Spinal cord (tissue), 10 donors: ENCODE measurements at places on chromosomes 1 and 21.

DNA sequence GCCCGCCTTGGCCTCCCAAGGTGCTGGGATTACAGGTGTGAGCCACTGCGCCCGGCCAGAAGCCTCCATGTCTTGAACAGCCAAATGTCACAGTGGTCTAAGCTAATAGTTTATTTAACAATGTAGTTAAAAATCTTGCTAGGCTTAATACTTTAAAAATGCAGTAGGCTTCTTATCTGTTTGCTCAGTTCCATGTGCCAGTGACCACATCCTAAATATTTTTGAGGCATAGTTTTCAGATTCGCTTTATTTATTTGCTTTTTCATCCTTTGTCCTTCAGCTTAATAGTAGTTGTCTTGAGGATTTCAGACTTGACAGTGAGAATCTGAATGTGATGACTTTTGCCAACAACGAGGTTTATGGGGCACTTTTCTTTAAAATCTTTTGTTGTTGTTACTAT lies 59.9 kb upstream of the PRRX1 start:
- no peak for DNase-seq

DNA sequence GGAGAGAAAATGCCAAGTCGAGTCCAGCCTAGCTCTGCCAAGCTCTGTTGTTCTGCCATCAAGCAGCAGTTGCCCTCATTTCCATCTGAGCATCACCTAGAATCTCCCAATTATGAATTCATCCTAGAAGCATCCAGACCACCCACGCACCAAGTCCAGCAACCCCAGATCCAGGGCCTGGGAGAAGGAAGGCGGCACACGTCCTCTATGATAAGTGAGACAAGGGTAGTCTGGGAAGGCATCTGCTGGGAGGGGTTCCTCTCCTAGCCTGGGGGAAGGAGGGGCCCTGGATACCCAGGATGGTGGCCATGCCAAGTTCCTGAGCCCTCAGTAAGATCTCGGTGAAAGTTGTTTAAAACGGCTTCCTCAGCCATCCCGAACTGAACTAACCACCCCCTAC lies 70.7 kb downstream of the VWA5B1 start:
- no peak for DNase-seq

GRCh38 chr1:244497805-244498204 lies 36.7 kb downstream of the CATSPERE start:
- DNase-seq = no peak

DNA sequence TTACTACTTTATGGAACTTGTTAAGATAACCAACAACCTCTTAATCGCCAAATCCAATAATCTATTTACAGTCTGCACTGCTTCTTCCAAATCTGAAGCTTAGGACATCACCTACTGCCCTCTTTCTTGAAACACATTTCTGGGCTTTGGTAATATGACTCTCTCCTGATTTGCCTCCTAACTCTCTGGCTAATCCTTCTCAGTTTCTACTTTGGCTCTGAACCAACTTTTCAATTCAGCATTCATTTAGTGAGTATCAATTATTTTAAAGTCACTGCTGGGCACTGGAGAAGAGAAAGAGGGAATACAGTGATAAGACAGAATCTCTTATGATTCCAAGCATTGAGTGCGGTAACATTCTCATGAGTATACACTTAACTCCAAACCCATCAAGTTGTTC lies 275.0 kb downstream of the AKT3 start:
- DNase-seq = peak; percentile 39

DNA sequence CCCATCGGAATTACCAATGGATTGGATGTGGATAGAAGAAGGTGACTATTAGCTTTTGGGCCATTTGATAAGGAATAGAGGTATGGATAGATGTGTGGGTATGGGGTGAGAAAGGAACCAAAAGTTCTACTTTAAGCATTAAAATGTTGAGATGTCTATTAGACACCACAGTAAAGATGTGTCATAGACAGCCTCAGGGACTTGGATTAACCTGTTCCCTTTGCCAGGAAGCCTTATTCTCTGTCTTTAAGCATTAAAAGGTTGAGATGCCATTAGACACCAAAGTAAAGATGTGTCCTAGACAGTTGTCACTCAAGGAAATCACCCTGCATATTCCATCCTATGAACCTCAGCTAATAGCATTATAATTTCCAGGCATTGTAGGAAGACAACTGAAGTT lies 11.0 kb upstream of the DENND1B start:
- no peak for DNase-seq

DNA sequence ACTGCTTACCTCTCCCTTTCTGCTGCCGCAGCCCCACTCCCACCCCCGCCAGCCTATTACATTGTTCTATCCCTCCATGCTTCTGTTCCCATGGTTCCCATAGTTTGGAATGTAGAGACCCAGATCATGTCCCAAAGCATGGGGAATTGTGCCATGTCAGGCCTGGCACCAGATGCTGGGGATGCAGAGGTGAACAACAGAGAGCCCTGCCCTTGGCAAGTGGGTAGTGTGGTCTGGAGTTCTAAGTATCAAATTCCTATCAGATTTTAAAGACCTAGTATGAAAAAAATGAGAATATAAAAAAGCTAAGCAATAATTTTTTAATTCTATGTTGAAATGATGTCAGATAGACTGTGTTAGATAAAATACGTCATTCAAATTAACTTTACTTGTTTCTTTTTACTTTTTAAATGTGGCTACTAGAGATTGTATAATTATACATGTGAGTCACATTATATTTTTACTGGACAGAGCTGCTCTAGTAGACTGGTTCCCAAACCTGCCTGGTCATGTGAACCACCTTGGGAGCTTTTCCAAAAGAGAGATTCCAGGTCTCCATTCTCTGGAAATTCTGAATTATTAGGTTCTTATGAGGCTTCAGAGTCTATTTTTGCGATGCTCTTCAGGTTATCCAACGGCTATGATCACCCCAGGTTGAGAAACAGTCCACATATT lies 113.0 kb upstream of the DAB1 start:
- DNase-seq = no peak

DNA sequence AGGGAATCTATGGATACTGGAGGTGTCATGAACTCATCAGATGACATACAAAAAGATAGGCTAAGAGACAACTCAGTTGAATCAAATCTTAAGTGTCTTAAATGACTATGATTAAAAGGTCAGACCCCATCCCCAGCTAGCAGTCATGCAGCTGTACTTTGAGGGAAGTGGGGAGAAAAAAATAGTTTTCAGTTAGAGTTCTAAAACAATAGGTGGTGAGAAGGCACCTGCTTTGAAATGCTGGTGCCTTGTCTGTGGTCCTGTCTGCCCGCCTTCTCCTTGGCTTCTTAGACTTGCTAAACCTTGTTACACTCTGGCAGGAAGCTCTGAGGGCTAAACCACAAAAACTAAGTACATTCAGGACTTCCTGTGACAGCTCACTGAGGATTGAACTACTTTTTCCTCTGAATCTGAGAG lies 15.3 kb downstream of the CD2 start:
- no peak for DNase-seq

DNA sequence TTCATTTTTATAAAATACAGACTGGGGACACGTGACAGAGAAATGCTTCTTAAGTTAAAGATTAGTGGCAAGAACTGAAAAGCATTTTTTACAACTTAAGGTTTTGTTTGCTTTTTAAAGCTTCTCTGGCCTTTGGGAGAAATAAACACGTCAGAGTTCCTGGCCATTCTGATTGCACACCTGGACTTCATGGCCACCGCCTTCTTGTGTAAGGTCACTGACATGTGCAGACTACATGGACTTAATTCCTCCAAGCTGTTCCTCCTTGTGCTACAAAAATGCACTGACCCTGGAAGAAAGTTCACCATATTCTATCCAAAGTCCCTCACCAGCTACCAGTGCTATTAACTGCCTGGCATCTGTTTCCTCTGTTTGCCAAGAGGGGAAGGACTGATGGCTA lies 56.1 kb downstream of the GADD45A start:
- no peak for DNase-seq

- peak; percentile 68 for DNase-seq
Observed at GRCh38 chr1:68232289-68233148, at the start of gene WLS. TSS of gene WLS (minus strand) at chr1:68232523. CDS start at chr1:68232299, 224 bp downstream.

DNA sequence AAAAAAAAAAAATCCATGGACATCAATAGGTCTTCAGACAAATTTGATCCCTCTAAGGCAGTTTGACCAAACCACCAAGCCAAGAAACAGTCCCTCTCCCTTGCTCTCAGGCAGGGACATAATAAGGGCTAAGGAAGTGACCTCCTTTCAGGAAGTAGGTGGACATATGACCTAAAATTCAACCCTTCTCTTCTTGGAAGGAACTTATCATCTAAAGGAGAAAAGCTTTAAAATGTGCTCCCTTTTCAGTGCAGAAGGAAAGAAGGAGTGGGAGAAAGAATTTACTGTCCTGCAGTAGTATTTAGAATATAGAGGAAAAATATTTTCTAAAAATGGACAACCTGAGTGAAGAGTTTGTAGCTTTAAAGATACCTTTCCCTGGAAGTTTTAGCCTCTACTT lies 118.1 kb downstream of the DTL start:
- no peak for DNase-seq

GRCh38 chr1:210697185-210697584 lies 368.5 kb downstream of the HHAT start:
- no peak for DNase-seq

DNA sequence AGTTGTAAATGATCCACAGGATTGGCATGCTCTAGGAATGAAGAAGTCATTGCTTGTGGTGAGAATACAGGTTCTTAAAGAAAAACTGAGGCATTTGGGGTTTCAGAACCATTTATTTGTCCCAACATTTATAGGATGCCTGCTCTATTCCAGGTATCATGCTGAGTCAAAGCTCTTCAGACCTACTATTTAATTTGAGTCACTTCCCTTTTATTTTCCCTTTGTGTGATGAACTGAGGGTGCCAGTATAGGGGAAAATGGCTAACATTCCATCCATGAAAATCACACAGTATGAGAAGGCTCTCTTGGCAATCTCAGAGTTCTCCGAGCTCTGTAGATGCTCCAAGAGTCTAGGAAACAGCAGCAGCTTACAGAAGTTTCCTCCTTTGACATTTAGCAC lies 110.4 kb downstream of the RNF220 start:
- DNase-seq = no peak

GRCh38 chr1:173193639-173194038 lies 13.5 kb downstream of the TNFSF4 start:
- no peak for DNase-seq

GRCh38 chr1:232459087-232459486 lies 170.8 kb downstream of the SIPA1L2 start:
- DNase-seq = no peak

- no peak for DNase-seq
Observed at GRCh38 chr1:85581802-85582686, 1.5 kb downstream of the CCN1 start.

- DNase-seq = no peak
Observed at GRCh38 chr21:45010096-45010495, 64.3 kb upstream of the ADARB1 start.

DNA sequence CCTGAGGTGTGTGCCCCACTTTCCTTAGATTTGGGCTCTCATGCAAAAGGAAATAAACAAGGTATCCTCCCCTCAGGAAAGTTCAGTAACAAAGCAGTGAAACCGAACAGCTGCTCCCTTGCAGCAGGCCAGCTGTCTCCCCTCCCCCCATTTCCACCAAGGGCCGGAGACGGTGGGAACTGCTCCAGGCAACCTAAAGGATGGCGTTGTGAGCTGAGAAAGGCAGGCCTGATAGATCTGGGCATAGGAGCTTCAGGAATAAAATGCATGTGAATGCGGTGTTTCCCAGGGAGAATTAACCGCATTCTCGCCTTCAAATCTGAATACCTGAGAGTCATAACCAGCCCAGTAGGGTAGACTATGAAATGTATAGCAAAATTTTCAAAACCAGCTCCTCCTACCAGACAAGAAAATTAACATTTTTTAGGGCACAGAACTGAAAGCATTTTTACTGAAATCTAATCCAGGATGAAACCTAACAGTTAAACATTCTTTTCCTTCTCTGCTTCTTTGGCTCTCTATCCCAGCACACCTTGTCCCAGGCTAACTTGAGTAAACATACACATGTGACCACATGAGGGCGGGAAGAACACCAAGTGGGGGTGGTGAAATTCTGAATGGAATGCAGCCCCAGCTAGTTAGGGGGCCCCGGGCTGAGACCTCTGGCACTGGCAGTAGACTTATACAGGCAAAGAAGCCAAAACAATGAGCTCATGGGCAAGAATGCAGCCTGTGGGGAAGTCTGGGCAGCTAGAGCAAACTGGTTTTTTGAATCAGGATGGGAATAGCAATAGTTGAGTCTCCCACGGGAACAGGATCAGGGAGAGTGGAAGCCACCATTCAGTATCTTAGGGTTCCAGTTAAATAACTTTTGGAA lies 11.5 kb downstream of the MCL1 start:
- peak; percentile 64 for DNase-seq

- DNase-seq = no peak
Observed at GRCh38 chr1:56824938-56825337, 5.7 kb upstream of the FYB2 start.

DNA sequence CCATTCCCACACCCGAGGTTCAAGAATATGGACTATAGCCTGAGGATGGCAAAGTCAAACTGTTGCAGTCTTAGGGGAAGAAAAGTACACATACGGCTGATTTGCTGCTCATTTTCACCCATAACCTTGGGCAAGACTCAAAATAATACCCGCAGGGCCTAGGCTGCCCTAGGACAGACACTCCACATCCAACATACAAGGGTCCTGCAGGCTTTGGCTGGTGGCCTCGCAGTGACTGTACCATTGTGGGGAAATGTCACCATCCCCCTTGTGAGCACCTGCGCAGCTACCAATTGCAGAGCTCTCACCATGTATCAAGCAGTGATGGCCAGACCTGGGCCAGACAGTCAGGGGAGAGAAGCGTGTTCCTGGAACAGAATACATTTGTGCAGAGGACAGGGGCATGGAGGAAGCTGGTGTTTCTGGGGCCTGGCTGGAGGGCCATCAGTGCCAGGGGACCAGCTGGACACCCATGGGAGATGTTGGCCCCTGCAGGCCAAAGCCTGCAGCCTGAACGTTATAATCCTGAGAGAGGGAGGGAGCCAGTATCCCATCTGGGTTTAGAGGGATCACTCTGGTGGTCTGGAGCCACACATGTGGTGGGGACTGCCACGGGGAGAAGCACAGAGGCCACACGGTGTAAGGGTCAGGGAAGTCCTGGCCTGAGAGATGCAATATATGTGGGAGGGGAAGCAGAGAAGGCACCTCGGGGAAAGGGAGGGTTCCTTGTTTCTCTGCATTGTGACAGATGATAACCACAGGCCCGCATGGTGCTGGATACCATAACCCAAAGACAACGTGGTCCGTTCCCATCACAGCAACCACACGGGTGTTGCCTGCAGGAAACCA lies 101.2 kb downstream of the GLIS1 start:
- no peak for DNase-seq

DNA sequence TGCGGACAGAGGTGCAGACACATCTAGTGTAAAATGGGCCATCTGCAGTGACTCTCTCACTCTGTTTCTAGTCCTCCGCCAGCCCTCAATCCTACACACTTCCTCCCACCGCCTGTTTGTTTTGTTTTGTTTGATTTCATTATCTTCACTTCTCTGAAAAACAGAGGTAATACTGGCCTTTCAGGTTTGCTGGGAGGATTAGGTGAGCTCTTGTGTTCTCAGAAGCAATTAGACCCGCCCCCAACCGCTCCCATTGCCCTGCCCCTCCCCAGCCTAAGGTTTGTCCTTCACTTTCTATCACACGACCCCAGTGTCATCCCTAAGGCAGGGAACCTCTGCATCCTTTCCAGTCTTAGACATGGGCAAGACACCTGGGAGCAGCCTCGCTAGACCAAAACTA lies 43.2 kb upstream of the TACSTD2 start:
- DNase-seq = no peak
